ENCODE measurements at places on chromosomes 13 and 19.
A peak's percentile ranks its signal among the peaks of the same experiment; 100 is the strongest.

DNA sequence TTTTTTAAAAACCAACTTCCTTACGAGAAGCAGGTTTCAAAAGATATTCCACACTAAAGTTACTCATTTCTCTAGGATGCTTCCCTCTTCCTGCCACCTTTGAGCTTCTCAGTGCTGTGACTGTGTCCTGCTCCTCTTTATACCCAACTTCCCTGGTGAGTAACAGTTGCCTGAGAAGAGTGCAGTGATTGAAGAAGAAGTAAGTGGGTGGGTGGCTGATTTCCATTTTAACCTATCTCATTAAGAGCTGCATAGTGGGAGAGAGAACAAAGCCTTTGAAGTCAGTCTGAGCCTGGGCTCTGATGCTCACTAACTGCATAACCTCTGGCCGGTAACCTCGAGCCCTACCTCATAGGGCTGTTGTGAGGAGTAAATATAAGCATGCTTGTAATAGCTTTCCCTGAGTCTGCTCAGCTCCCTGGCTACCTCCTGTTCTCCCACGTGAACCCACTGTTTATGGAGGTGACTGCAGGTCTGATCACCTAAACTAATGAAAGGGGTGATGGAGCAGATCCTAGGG lies 977.3 kb downstream of the UQCRFS1 start:
- no peak for DNase-seq

GRCh38 chr13:107801621-107802020 lies 413.7 kb downstream of the LIG4 start:
- DNase-seq, result no peak

- DNase-seq, result no peak
Observed at GRCh38 chr19:41698746-41699230, 9.6 kb upstream of the CEACAM5 start.

GRCh38 chr19:11005521-11005920 lies 44.7 kb downstream of the SMARCA4 start:
- DNase-seq, result no peak

GRCh38 chr19:13037731-13038130 lies 42.5 kb downstream of the NFIX start:
- DNase-seq, result no peak

- DNase-seq, result no peak
Observed at GRCh38 chr19:23056516-23056915, 53.5 kb upstream of the ZNF728 start.

DNA sequence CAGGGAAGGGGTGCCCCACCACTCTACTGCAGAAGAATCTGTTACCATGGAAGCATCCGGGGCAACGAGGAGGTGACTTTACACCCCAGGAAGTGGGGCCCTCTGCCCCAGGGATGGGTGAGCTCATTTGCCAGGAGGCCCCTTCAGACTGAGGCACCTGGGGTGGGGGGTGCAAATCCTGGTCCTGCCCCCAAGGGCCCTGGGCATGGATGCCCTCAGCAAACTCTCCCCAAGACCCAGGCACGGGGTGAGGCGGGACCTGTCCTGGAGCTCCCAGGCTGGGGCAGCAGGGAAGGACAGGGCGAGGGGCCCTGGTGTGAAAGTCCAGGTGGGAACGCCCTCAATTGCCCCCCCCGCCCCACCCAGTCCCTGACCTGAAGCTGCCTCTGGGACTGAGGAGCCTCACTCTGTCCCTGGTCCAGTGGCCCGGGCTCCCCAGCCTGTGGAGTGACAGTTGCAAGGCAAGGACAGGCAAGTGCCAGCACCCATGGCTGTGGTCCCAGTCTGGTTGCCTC lies 52.5 kb downstream of the C1QTNF9 start:
- DNase-seq, result no peak

- DNase-seq, result no peak
Observed at GRCh38 chr19:7355151-7355820, 6.5 kb downstream of the ARHGEF18 start.

GRCh38 chr19:2278459-2279158 lies 3.4 kb downstream of the PEAK3 start:
- no peak for DNase-seq

- DNase-seq, result peak; percentile 7
Observed at GRCh38 chr19:36573895-36574720, 1.0 kb upstream of the ZNF529 start.

- no peak for DNase-seq
Observed at GRCh38 chr19:6032827-6033226, 54.9 kb upstream of the RANBP3 start.

DNA sequence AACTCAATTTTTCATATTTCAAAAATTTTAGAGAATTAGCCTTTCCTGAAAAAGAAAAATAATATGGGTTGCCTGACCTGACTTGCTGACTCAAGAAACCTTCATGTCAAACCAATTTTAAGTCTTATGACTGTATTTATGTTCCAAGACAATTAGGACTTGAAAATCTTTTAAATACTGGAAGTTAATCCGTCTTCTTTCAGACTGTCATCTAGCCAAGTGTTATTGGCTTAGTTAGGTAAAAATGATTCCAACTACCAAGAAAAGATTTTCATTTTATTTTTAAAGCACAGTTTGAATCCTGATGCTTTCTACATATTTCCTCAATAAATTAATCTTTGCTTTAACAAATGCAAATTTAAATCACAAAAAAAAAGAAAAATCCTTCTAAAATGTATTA lies 337.6 kb downstream of the SLITRK6 start:
- DNase-seq, result no peak

GRCh38 chr19:35404879-35405622 lies 34.2 kb downstream of the GPR42 start:
- DNase-seq, result peak; percentile 90

GRCh38 chr19:13093407-13094105 lies 9.1 kb downstream of the LYL1 start:
- peak; percentile 51 for DNase-seq

- DNase-seq, result no peak
Observed at GRCh38 chr13:91904597-91904996, 506.2 kb downstream of the GPC5 start.

GRCh38 chr19:51427201-51427600 lies 9.8 kb upstream of the SIGLEC10 start:
- DNase-seq, result no peak

DNA sequence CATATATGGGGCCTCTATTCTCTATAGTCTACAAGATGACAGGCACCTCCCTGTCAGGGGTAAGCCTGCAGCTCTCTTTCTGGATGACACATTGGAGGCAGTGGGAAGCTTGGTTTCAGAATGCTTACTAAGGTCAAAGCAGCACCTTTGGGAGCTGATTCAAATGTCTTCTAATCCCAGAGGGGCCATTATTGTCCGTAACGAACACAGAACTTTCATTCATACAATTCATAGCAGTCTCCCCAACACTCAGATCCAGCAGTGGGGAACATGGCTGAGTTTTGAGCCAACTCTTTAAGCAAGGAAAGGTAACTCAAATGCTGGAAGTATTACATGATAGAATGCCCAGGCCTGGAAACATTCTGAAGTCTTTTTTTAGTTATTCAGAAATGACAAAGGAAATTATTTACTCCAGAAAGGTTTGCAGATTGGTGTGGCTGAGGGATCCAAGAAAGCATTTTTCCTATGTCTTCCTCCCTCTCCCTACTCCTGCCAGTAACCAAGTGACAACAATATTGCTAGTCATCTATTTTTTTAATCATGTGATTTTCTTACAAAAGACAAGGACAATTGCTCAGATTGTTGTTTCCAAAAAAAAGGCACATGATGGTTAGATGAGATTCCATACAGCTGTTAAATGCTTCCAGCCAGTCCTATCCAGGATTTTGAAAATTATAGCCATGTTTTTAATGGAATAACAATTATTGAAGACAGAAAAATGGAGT lies 118.7 kb downstream of the FOXO1 start:
- no peak for DNase-seq

- DNase-seq, result no peak
Observed at GRCh38 chr13:114126789-114127472, 5.5 kb downstream of the RASA3 start.

- DNase-seq, result no peak
Observed at GRCh38 chr13:23381866-23382265, 51.6 kb downstream of the SACS start.

DNA sequence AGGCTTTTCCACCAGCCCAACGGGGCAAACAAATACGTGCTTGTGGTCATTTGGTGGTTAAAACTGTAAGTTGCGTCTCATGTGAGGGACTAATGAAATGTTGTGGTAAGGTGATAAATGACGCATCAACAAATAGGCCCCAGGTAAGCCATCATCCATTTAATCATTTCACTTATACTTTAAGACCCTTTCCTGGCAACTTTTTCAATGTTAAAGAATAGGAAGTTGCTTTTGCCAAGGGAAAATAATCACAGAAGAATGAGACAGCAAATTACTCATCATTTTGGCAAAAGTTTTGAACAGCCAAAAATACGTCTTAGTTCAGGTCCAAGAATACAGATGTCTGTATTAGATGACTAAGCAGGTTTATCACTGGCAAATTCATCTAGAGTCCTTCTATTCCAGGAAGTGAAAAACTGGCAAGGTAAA lies 660.4 kb downstream of the SLITRK1 start:
- DNase-seq, result no peak

DNA sequence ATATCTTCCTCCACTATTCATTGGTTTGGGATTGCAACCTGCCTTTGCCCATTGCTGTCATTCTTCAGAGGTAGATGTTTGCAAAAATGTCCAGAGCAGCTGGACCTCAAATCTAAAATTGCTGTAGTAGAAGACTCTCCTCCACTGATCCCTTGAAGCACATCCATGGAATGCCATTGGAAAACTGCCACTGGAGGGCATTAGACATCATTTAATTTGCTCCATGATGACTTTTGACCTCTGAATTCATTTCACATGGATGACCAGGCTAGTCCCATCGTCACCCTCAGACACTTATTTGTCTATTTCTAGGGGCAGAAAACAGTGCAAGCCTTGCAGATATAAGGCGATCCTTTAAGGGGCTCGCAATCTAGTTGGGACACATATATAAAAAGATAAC lies 33.9 kb upstream of the FLT1 start:
- DNase-seq, result no peak

DNA sequence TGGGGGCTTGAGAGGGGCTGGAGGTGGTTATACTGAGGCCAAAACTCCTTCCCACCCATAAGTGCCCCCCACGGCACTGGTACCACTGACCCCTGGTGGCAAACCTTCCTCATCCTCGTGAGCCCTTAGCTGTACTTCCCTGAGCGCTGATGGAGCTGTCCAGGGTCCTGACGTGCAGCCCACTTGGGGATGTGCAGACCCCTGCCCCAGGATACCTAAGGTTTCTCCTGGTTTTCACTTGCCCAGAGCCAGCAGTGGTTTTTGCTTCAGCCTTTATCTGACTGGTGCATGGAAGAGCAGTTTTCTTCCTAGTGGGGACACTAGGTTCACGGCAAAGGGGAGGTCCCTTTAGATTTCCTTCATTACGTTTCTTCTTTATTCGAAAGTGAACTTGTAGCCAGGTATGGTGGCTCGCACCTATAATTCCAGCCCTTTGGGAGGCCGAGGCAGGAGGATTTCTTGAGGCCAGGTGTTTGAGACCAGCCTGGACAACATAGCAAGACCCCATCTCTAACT lies 28.7 kb upstream of the KCTD15 start:
- DNase-seq, result no peak

DNA sequence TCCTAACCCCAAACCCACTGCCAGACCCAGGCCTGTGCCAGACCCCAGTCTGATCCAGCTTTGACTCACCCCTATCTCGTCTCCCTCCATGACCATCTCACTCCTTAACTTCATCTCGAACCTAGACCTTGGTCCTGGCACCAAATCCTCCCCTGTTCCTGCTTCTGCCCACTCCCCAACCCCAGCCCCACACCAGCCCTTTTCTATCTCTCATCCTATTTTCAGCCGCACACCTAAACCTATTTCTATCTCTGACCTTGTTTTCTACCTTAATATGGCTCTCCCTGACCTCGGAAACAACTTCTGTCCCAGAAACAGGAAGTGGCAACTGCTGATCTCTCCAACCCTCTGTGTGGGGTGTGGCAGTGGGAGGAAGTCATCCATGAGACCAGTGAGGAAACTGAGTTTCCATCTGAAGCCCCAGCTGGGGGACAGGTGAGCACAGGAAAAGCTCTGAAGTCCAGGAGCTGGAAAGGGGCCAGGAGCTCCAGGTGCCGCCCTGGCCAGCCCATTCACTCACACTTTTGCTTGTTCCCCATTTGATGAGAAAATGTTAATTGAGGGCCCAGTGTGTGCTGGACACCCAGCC lies 13.7 kb downstream of the PTH2 start:
- no peak for DNase-seq

DNA sequence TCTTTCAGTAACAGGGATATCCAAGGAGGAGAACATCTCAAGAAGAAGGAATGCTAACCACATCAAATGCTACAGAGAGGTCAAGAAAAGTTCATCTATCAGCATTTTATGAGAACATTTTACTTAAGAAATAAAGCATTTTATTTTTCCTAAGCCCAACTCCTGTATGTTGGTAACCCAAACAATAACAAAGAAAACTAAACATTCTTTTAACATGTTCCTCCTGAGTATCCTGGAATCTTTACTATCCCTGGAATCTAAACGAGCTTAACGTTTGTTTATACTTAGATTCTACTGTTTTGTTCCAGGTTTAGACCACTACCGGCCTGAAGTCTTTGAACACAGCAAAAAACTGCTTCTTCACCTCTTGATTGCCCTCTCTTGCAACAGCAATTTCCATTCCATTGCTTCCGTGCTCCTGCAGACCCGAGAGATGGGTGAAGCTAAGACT lies 89.7 kb downstream of the ZAR1L start:
- peak; percentile 37 for DNase-seq

DNA sequence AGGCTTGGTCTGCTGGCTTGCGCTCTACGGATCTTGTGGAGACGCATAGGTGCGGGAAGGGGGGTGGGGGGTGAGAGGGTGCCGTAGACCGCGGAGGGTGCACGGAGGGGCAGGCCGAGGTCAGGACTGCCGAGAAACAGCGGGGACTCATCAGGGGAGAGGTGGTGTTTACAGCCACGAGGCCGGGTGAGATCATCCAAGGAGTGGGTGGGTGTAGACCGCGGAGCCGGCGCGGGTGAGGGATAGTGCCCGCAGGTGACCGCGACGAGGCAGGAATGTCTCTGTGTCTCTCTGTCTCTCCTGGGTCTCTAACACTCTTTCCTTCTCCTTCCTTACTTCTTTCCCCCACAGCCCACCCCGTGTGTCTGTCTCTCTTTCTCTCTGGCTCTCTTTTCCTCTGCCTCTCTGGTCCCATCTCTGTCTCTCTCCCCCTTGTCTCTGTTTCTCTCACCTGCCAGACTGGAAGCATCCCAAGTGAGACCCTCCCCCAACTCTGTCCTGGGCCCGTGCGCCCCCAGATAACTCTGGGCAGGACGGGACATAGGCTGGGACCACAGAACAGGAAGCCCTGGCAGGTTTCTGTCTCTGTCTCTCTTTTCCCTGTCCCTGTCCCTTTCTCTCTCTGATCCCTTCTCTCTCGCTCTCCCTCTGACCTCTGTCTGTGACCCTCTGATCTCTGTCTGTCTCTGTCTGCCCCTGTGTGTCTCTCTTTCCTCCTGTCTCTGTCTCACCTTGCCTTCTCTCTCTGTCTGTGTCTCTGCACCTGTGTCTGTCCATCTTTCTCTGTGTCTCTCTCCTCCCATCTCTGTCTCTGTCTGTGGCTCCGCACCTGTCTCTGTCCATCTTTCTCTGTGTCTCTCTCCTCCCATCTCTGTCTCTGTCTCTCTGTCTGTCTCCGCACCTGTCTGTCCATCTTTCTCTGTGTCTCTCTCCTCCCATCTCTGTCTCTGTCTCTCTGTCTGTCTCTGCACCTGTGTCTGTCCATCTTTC lies 1.8 kb upstream of the KLK4 start:
- no peak for DNase-seq

Data from GM04504 (cell line).